ENCODE measurements at places on chromosomes 13 and 19.

DNA sequence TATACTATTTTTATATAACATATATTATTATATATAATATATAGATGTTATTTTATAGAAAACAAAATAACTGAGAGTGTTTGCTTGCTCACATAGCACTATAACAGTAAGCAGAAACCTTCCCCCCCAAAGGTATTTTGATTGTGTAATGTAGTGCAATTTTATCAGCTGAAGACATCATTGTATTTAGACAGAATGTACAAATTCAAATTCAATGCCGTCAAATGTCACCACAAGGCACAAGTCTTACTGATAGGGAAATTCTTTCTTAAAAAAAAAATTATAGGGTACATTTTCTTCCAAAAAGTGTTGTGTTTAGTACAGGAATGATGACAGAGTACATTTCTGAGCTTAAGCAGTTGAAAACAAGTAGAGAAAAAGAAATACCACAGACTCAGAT is 1147.1 kb upstream of the SPRY2 start:
- no peak for DNase-seq

DNA sequence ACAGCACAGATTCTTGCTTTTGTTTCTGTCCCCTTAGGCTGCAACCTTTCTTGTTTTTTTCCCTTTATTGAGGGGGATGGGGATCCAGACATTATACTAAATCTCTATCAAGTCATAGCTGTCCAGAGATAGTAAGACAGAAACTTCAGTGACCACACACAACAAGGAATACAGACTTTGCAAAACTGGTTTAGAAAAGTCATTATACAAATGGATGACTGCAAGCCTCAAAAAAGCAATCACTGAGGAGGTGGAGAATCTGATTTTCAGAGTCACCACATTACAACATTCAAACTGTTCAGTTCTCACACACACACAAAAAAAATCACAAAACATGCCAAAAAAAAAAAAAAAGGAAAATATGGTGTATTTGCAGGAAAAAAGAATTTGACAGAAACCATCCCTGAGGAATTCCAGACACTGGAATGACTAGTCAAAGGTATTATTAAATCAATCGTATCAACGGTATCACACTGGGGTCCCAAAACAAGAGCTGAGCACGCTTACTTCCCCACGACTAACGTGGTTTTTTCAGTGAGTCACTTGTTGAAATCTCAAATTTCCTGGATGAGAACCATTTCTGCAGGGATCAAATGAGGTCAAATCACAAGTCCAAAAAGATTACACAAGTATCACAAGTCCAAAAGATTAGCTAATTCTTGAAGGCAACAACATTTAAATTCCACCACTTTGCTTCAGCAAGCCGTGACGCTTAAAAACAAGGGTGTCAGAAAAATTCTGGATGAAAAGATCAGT is 41.2 kb downstream of the USP12 start:
- no peak for DNase-seq

- no peak for DNase-seq
These were observed 825.8 kb downstream of the GPC5 start for GRCh38 chr13:92224052-92224821.

GRCh38 chr19:40054632-40055031 is 1.4 kb downstream of the ZNF780B start:
- DNase-seq, result no peak

DNA sequence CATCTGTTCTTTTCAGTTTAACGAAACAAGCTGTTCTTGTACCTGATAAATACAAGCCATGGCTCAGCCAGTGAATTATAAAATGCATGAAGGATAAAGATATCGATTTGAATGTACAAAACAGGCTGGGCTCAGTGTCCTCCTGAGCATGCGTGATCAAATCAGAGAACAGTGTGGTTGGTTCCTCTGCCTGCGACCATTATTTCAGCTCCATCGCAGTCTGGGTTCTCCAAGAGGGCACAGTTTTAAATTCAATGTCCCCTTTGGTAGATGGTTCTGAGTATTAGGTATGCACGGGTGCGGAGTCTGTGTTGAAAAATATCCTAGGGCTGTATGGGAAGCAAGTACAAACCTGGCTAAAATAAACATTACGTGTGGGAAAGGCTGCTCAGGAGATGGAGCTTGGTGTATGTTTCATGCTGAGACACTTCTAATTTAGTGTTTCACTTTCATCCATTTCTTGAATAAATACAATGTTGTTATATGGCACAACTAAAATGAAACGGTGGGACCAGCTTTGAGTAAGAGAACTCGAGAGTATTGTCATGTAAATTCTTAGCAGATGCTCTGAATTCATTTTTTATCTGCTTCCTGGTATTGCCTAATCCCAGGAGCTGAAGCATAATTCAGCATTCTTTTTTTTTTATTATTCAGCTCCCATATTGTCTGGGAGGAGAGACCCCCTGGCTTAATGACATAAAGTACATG is 458.7 kb downstream of the MYO16 start:
- DNase-seq, result no peak

DNA sequence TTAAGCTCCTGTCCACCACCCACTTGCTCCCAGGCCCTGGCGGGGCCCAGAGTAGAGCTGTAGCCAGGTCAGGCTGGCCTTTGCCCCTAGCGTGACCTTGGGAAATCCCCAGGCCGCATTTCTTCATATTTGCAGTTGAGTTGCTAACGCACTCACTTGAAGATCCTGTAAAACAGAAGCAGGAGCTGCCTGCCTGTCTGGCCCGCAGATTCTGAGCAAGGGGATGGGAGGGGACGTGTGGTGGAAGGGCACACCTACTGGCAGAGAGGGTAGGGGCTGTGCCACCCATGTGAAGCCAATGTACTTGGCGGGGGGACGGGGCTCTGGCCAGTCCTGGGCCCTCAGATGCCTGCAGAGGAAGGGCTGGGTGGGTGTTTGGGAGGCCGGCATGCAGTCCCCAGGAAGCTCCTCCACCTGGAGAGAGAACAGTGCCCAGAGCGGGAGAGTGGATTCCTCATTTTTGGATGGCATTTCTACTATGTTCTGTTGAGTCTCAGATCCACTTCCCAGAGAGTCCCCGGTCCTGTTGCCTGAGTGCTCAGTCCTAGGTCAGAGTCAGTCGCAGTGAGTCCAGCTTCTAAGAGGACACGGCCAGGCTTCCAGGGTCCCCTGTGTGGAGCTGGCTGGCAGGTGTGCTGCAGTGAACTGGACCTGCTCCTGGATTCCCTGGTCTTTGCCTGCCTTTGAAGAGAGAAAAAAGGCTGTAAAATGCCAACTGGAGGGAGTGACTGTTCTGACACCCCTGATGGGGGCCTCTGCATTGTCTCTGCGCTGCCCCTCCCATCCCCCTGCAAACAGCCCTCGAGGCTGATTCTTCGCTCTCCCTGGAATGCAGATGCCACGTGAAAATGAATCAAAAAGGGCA is 62.9 kb downstream of the GGACT start:
- no peak for DNase-seq

DNA sequence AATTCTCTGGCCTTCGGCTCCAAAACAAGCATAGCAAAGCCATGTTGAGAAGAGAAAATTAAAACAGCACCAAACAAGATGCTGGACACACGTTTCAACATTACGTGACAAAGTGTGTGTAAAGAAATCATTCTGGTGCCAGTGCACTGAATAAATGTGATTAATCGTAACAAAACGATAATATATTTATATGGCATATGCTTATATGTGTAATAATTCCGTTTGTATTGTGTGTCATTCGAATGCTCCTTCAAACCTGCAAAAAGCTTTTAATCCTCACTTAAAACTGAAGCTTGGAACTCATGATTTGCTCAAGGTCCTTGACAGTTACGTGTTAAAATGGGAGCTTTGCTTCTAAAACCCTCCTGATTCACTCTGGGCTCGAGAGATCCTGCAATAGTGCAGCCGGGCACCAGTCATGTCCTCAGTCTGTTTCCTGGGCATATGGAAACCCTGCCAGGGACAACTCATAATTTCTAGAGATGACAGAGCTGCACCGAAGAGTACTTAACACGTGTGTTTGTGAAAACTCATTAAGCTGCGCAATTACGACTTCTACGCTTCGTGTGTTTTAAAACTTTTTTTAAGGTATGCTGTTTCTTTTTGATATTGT is 731 bp upstream of the AKAP8L start:
- no peak for DNase-seq
